ELR (cell line): ENCODE measurements at places on chromosomes 12 and 14.
A peak's percentile ranks its signal among the peaks of the same experiment; 100 is the strongest.

GRCh38 chr14:21509432-21510143 lies 1.6 kb downstream of the METTL3 start:
- DNase-seq, result no peak

DNA sequence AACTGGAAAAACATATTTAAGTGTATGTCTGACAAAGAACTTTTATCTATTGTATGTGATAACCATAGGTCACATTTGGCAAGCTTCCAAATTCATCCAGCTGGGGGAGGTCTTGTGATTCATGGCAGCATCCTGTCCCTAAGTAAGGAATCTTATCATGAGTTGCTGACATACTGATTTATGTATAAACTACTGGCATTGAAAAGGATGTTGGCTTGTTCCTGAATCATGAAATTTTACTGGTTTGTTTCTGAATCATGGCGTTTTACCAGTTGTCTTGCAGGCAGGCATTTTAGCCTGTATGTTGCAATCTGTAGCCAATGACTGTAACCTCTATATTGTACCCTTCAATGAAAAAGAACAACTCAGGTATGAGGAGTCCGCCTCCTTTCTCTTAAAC lies 244.8 kb downstream of the IPO8 start:
- DNase-seq, result peak; percentile 32

DNA sequence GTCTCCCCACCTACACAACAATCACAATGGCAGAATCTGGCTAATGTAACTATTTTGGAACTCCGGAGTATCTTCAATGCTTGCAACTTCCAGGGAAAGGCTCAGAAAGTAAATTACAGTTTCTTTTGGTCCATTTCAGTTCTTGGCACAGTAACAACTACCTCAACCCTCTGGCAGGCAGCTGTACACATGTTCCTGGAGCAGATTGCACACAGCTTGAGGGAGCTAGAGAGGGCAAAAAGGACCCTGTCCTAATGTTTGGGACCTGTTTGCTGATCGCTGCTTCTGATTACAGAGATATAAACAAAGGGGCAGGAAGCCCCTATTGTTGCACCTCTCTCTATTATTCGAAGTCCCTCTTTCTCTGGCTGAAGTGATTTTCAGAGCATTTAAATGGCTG lies 35.2 kb upstream of the SLC38A1 start:
- DNase-seq, result no peak

DNA sequence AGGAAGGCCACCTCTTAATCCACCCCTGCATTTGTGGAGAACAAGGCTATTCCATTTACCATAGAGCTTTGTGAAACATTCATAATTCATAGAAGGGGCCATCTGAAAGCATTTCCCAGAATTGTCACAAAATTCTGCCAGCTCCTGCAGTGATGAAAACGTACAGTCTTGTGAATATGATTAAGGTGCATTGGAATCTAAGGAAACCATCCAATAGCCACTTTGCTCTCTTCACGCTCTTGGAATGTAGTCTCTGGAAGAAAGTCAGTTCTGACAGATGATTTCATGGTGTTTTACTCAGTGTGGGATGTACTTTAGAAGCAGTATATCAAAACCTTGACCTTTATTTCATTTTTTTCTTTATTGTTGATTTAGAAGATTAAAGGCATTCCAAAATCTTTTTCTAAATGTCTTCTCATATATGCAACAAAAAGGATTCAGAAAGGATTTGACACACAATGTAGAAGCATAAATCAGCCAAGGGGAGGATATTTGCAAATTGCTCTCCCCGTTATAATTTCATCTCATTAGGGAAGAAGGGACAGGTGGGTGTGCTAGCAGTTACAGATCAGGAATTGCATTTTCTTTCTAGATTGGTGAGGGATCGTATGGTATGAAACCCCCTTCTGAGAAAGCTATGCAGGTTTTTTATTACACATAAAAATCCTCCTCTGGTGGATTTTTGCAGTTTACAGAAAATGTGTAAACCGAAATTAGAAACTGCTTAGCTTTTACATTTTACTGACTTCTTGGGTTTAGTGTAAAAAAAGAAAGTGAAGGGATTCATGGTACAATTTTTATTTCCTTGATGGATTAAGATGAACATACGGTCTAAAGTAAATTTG lies 390.2 kb downstream of the LRIG3 start:
- peak; percentile 96 for DNase-seq

DNA sequence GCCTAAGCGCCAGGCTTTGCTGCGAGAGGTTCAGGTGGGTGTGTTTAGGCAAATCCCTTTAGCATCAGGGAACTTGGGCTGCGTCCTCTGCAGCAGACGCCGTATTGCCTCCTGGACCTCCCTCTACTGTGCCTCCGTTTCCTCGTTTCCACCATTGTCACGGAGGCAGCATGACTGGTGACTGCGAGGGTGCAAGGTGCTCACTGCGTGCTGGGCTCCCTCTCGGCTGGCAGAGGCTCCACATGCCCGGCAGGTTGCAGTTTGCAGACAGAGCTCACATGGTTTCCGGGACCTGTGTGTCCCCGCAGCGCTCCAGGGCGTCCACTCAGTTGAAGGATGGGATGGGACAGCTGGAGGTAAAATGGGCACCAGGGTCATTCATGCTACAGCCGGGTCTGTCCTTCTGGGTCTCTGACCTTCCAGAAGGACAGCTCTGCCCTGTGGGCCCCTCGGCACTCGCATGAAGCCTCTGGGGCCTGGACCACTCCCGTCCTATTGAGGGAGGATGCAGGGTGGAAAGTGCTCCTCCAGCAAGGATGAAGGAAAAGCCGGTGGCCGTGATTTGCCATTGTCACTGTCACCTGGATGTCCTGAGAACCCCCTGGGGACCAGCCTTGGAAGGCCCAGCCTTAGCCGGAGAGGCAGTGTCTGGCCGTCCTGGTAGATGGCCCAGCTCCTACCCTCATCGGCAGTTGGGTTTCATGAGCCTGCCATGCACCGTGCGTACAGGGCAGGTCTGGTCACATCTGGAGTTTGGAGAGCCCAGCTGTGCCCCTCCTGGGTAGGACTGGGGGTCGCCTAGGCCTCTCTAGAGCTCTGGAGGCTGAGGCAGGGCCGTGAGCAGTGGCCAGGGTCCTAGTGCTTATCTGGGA lies 146.5 kb downstream of the KIF26A start:
- DNase-seq, result no peak

- DNase-seq, result no peak
These were observed 23.8 kb downstream of the MANSC1 start for GRCh38 chr12:12326262-12326661.

DNA sequence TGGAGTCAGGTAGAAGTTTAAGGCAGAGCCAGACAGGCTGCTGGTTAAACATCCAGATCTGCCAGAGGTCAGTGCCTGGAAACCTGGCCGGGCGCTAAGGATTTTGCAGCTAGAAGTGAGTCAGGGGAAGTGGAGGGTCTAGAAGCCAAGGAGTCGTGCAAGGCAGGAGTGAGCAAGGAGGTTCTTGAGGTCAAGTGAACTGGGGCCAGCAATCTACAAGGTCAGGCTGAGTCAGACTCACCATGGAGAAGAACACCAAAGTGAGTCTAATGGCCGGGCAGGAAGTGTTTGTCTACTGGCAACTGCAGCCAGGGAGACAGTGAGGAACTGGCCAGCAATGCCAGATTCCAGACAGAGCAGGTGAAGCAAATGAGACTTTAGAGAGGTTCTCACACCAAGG lies 628.2 kb downstream of the ETNK1 start:
- DNase-seq, result no peak

DNA sequence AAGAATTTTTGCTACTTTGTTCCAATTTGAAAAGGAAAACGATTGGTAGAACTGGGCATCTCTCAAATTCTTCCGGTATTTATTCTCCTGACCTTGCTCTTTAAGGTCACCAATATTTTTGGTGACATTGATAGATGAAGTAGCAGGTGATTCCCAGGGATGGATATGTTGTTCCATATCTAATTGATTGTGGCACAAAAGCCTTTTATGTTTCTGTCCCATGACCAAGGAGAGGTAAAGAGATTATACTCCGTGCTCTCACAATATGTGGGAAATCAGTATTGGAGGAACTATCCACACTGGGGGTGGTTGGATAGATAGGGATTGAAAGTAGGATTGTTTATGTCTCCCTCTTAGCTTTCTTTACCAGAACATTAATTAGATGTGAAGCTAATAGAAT lies 61.7 kb upstream of the LRIG3 start:
- no peak for DNase-seq
